ENCODE measurements at places on chromosomes 12 and 14. TPM values are rescaled to one million over a fixed set of nuclear protein-coding genes. Genes with fewer than 3 reads are reported as not detected.

Gene ADCY6
- 56.6 TPM for total RNA-seq

Gene TSHR
- total RNA-seq, result not detected

Gene RPGRIP1
- under 0.01 TPM for total RNA-seq

Gene DAO
- not detected for total RNA-seq

Gene SSPN
- 4.7 TPM for total RNA-seq

Gene DEPDC4
- total RNA-seq, result 1.1 TPM

Gene PLEKHG7
- total RNA-seq, result not detected

Gene TAS2R20
- total RNA-seq, result 1.9 TPM

Gene ANO2
- total RNA-seq, result not detected

Gene OR11H7
- total RNA-seq, result not detected

Gene TNS2
- 37.2 TPM for total RNA-seq

Gene CCDC177
- total RNA-seq, result not detected

Gene MGP
- total RNA-seq, result 26.6 TPM

Gene ZFYVE21
- total RNA-seq, result 51.8 TPM

Gene LYZ
- not detected for total RNA-seq

Gene FITM1
- 0.23 TPM for total RNA-seq

Gene ADSS1
- 9.6 TPM for total RNA-seq

Gene ADAM21
- total RNA-seq, result 0.75 TPM

Gene PTPRO
- total RNA-seq, result 1.2 TPM

Gene HOXC12
- total RNA-seq, result not detected

Gene SLC5A8
- not detected for total RNA-seq

Gene SLC8A3
- total RNA-seq, result not detected

Gene GALNT8
- total RNA-seq, result not detected

Gene PTPRB
- 19.1 TPM for total RNA-seq

Gene KRT73
- total RNA-seq, result not detected

Gene CCDC197
- total RNA-seq, result not detected

Gene KRT85
- not detected for total RNA-seq

Gene TAS2R30
- 2.0 TPM for total RNA-seq

Gene SLC7A7
- 1.2 TPM for total RNA-seq

Gene CELA1
- total RNA-seq, result not detected

Gene SCYL2
- total RNA-seq, result 27.2 TPM

Gene LHX5
- not detected for total RNA-seq

Gene WDR20
- 14.5 TPM for total RNA-seq

Gene CCNK
- total RNA-seq, result 5.9 TPM

Gene CLMN
- total RNA-seq, result 0.23 TPM

Gene GLS2
- not detected for total RNA-seq

Gene VRTN
- total RNA-seq, result not detected
